ENCODE measurements at places on chromosomes 1 and 21.

- no peak for DNase-seq
These were observed 1.9 kb downstream of the SLC39A1 start for GRCh38 chr1:153961421-153961820.

DNA sequence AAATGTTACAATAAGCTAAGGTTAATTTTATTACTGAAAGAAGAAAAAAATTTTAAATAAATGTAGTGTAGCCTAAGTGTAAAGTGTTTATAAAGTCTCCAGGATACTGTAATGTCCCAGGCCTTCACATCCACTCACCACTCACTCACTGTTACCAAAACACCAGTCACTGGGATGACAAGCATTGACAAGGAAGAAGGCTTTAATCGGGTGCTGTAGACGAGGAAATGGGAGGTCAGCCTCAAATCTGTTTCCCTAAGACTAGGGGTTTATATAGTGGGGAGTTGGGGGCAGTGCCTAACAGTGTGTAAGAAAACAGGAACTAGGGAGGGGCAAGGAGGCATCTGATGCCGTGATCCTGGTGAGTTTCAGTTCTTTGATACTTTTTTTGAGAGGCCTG, 69.4 kb downstream of the CHRM3 start:
- no peak for DNase-seq

GRCh38 chr1:113534130-113534817, 144.0 kb downstream of the MAGI3 start:
- DNase-seq, result no peak

GRCh38 chr1:115654663-115655305, 13.0 kb downstream of the VANGL1 start:
- DNase-seq, result no peak

DNA sequence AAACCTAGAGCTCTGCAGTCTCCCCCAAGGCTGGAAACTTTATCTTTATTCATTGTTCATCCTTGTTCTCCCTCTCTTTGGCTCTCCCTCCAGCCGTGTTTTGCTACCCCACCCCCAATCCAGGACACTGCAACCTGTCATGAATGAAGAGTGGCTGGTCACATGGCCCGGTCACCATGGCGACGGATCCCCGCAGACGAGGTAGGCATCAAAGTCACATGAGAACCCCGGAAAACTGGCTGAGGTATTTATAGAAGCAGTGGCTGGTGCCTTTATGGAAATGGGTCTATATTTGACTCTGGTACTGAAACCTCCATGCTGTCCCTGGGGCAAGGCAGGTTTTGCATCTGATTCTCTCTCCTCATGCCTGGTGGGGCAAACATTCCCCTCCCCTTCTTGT, 13.4 kb upstream of the SLC6A17 start:
- DNase-seq, result no peak
